GM13976 (cell line): ENCODE measurements at places on chromosomes 13 and 19.
A peak's percentile ranks its signal among the peaks of the same experiment; 100 is the strongest.

- DNase-seq, result no peak
Observed at GRCh38 chr19:17358395-17358794, 18.7 kb downstream of the PLVAP start.

DNA sequence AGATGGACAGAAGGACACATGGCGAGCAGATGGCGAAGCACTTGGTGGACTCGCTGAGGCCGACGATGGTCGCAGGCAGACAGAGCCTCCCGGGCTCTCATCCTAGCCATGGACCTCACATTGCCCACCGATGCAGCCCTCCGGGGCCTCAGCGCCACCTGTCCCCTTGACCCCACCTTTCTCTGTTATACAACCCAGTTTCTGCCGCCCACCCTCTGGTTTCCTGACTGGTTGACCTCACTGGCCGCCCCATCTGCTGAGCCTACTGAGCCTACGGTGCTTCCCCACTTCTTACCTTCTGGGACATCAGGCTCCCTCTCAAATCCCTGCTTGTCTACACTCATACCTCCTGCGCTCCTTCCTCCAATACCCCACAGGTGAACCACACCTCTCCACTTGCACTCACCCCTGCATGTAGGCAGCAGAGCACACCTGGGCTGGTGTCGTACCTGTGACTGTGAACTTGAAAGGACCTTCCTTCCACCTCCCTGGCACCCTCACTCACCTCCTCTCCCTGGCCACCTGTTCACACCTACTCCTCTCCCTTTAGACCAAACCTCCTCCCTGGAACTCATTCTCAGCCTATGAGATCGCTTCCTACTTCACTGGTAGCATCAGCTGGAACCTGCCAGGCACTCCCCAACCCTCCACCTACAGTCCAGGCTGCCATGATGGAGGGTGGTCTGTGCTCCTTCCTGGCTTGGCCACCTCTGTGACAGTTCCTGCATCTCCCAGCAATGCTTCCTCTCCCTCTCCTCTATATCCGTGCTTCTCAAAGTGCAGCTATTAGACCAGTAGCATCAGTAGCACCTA lies 36.1 kb downstream of the HPN start:
- DNase-seq, result no peak

- DNase-seq, result no peak
Observed at GRCh38 chr13:73572824-73573223, 514.0 kb downstream of the KLF5 start.

DNA sequence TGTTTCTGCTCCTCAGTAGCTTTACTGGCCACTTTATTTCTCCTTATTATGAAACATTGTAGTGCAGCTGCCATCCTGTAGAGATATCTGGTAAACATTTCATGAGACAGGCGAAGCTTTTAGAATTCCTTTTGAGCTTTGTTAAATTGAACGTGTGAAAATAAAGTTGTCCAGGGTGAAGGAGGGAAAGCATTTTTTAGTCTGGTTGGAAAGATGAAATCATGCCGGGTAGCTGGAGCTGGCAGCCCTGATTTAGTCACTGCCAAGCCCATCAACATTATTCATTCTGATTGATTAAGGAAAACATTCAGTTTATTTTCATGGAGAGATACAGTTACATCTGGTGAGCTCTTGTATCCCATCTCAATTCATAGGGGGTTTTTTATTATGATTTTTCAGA lies 326.2 kb upstream of the GPC6 start:
- no peak for DNase-seq

GRCh38 chr13:49020328-49020727 lies 44.6 kb downstream of the FNDC3A start:
- DNase-seq, result no peak

- DNase-seq, result peak; percentile 8
Observed at GRCh38 chr13:41455725-41456419, 1.5 kb upstream of the RGCC start.

DNA sequence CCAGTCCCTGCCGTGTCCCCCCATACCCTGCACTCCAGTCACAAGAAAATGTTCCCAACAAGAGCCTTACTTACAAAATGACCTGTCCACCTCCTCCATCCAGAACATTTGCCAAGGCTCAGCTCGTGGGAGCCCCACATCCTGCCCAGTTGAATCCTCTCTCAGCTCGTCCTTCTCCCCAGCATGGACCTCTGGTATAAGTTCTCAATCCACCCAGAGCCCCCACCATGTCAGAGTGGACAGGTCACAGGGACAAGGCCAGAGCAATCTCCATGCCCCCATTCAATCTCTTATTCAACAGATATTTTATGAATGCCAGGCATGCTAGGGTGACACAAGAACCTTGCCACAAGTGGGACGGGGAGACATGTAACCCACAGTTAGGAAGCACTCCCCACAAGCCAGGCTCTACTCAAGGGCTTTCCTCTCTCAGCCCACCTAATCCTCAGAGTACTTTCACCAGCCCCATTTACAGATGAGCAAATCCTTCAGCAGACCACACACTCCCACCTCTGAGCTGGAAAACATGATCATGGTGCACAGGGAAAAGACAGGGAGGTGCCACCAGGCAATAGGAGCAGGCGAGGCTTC lies 15.1 kb downstream of the DEDD2 start:
- DNase-seq, result no peak

DNA sequence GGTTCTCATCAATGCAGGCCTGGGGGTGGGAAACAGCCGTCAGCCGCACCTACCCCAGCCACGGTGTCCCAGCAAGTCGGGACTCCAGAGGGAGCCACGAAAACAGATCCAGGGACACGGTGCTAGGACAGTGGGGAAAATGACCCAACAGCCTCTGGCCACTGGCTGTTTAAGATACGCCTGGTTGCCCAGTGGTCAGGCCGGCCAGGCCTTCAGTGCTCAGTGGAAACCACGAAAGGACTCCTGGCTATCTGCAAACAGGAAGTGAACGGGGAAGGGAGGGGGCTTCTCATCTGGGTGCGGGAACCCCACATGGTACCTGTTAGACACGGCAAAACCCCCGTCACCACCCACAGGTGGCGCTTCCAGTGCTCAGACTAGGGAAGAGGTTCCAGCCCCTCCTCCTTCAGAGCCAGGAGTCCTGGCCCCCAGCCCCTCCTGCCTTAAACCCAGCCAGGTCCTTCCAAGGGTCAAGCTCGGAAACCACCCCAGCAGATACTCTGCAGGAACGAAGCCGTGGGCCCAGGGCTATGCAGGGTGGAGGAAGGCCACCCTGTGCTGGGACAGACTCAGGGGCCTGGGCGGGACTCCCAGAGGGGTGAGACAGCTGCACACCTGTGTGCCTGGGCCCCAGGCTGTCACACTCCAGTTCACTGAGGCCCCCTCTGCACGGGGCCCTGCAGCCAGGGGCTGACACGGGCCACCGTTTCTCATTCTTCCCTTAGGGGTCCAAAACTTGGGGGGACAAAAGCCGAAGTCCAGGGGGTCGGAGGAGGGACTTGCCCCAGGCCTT lies 4.5 kb downstream of the PPP1R12C start:
- peak; percentile 72 for DNase-seq

- DNase-seq, result no peak
Observed at GRCh38 chr13:70448820-70449219, 340.6 kb upstream of the KLHL1 start.

DNA sequence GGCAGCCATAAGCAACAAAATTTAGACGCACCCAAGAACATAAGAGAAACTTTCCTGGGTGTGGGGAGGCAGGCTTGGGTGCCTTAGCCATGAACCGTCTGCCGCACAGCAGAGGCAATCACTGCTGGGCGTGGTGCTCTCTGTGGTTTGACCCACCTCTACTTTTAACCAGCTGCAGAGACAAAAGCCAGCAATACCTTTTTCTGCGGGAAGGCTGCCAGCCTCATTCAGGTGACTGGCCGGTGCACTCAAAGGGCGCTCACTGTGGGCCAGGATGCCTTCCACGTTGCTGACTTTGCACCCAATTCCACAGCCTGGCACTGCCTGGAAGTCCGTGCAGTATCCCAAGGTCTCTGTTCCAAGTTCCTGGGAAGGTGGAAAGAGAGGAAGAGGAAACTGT lies 69.1 kb downstream of the ATP7B start:
- no peak for DNase-seq

DNA sequence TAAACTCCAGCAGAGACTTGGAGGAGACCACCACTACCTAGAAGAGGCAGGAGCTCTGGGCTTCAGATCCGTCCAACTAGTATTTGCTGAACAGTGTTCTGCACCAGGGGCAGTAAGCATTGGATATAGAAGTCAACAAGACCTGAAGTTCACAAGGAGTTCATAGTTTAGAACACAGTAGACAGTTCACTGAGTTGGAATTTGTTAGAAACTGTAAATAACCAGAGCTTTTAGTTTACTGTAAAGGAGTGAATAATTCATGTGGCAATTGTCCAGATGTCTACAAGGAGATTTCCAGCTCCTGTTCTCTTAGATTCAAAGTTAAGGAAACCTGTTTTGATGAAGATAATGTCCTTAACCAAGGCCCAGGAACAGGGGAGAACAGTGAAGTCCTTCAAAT lies 128.9 kb downstream of the COG6 start:
- DNase-seq, result no peak

DNA sequence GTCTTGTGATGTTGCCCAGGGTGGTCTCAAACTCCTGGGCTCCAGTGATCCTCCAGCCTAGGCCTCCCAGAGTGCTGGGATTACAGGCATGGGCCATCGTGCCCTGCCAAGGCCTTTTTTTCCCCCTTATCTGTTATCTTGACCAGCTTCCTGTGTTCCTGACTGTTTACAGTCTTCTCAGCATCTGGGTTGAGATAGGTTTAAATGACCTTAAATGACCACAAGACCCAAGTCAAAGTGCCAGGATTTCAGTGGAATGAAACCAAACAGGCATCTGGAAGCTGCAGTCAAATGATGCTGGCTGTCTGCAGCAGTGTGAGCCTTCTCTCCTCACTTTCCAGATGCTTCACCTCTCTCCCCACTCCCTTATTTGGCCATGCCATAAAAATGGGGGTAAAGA lies 114.2 kb upstream of the CLDN10 start:
- no peak for DNase-seq

DNA sequence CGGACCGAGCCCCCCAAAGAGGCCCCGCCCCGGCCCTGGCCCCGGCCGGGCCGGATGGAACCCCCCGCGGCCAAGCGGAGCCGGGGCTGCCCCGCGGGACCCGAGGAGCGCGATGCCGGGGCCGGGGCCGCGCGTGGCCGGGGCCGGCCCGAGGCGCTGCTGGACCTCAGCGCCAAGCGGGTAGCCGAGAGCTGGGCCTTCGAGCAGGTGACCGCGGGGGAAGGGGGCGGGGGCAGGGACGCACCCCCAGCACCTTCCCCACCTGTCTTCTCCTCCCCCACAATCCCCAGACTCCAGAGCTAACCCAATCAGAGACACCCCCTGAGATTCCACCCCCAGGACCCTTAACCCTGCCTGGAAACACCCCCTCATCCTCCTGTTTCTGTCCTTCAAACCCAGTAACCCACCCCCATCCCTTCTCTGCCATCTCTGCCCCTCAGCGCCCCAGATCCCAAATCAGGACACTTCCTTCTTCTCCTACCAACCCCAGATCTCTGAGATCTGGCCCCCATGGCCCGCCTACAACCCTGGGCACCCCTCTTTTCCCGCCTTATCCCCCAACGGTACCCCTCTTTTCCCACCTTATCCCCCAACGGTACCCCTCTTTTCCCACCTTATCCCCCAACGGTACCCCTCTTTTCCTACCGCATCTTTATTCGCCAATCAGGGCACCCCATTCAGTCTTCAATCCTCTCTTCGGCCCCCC lies 505 bp downstream of the ZSWIM4 start:
- DNase-seq, result peak; percentile 74

GRCh38 chr13:76884186-76884906 lies 1.9 kb downstream of the KCTD12 start:
- no peak for DNase-seq

DNA sequence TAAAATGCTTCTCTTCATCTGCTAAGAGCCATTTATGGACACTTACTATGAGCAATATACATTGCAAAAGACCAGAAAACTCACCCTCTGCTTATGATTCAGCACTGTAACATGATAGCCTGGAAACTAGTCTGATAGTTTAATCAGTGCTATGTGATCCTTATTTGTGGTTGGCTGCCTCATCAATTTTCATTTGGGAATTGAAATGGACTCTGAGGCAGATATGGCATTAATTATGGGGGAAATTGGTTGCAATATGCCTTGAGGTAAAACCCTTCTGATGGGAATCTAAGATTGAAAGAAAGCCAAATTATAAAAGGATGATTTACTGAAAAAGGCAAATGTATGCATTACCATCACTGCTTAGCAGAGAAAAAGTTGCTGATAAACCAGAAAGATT lies 33.5 kb downstream of the FAM216B start:
- DNase-seq, result no peak

DNA sequence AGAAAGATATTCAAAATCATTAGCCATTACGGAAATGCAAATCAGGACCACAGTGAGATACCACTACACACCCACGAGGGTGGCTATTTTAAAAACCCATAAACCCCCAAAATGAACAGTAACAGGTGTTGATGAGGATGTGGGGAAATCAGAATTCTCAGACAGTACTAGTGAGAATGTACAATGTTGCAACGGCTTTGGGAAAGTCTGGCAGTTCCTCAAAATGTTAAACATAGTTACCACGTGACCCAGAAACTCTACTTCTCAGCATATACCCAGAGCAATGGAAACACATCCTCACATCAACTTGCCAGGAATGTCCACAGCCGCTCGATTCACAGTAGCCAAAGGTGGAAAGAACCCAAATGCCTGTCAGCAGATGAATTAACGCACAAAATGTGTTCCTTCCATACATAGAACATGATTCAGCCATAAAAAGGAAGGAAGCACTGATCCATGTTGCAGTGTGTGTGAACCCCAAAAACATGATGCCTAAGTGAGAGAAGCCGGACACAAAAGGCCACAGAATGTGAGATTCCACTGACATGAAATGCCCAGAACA lies 7.0 kb downstream of the PLVAP start:
- peak; percentile 68 for DNase-seq

DNA sequence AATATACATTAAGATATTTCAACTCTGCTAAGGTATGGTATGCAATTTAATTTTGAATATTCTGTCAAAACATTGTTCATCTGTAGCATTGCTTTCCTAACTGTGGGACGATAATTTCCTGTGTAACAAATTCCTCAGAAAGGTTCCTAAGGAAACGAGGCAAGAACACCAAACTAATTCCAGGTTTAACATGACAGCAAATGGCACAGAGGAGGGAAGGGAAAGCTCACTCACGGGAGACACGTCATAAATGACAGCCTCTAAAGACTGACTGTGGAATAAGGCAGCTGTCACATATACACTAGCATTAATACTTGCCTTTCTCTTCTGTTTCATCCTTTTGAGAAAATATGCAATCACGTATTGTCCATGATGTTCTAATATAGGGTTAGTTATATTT lies 380.6 kb downstream of the LIG4 start:
- DNase-seq, result no peak

- DNase-seq, result no peak
Observed at GRCh38 chr19:43462785-43463380, 2.5 kb downstream of the LYPD3 start.

- peak; percentile 67 for DNase-seq
Observed at GRCh38 chr19:2624537-2625091, 77.9 kb downstream of the GNG7 start.

DNA sequence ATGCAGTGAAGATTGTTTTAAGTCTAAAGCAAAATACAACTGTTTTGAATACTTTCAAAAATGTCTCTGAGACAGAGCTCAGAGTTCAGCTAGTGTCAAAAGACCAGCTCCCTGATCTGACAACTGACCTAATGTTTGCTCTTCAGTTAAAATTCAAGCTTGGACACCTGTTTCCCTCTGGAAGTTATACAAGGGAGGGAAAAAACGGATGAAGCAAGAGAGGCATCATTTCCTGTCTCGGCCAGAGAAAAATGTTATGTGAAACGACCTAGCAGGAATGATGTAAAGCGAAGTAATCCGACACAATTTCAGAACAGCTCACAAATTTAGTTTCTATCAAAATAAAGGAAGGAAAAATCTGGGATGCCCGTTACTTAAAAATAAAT lies 59.4 kb downstream of the ZAR1L start:
- no peak for DNase-seq
